Kasumi-1 (cell line): ENCODE measurements at places on chromosomes 11 and 22.

- no peak for DNase-seq
Measured at GRCh38 chr22:32048069-32048468, 5.0 kb downstream of the SLC5A1 start.

- DNase-seq, result no peak
Measured at GRCh38 chr22:40237788-40238424, 60.2 kb downstream of the TNRC6B start.

DNA sequence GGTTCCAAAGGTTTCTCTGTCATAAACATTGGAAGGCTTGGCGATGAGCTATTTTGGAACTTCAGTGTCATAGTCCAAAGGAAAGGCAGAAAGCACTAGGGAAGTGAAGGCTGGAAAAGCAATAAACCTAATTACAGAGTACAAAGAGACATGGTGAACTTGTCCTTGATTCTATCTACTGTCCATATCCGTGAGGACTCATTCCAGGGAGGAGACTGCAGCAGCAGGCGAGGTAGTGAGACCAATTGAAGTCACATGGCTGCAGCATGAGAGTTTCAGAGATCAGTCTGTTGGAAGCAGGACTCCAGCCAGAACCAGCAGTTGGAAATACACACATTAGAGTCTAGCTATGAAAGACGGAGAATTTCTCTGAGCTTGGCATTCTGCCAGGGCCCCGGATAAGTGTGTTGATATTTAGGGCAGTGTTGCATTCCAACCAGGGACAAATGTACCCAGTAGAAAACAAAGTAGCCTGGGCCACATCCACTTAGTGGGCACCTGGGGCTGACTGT lies 54.1 kb upstream of the ARHGAP42 start:
- no peak for DNase-seq

DNA sequence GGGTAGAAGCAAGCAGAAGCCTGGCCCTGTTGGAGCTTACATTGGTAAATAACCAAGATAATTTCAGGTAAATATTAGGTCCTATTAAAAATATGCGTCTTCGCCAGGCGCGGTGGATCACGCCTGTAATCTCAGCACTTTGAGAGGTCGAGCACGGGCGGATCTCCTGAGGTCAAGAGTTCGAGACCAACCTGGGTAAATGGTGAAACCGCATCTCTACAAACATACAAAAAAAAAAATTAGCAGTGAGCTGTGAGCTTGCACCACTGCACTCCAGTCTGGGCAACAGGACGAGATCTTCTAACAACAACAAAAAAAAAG lies 529 bp upstream of the SULT4A1 start:
- DNase-seq, result no peak

- DNase-seq, result no peak
Measured at GRCh38 chr11:2737866-2738265, 38.1 kb upstream of the KCNQ1OT1 start.

DNA sequence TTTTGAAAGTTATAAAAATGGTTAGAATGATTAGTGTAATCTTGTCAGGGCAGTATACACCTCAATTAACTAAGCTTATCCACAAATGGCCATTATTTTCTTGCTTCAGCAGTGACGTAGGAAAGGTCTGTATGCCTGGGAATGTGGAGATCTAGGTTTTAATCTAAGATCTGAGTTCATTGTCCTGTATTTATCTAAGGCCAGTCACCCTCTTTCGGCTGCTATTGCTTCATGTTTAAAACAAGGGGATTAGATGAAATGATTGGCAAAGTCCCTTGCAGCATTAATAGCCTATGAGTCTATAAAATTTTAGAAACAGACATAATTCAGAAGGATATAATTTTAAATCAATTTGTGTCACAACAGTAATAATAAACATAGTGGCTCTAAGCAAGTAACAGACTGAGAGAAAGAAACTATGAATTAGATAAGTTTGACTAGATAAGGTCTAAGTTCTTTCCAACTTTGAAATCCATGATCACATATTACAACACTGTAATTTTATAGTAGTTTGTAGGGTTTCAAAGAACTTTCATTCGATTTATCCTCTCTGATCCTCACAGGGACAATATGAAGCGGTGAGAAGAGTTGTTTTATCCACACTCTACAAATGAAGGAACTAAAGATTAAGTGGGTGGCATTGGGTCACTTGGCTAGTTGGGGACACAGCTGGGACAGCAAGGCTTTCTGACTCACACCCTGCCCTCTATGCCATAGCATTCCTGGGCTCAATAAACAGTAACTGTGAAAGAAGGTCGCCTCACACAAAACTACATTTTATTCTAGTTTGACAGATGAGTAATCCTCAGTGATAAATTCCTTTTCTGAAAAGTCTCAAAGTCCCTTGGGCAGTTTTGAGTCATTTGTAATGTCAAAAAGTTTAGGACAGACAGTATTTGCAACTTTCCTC lies 60.6 kb upstream of the RDX start:
- DNase-seq, result no peak

GRCh38 chr11:93904716-93905115 lies 54.3 kb upstream of the VSTM5 start:
- no peak for DNase-seq

- peak; percentile 19 for DNase-seq
Measured at GRCh38 chr11:75577207-75577606, 15.2 kb downstream of the SERPINH1 start.

DNA sequence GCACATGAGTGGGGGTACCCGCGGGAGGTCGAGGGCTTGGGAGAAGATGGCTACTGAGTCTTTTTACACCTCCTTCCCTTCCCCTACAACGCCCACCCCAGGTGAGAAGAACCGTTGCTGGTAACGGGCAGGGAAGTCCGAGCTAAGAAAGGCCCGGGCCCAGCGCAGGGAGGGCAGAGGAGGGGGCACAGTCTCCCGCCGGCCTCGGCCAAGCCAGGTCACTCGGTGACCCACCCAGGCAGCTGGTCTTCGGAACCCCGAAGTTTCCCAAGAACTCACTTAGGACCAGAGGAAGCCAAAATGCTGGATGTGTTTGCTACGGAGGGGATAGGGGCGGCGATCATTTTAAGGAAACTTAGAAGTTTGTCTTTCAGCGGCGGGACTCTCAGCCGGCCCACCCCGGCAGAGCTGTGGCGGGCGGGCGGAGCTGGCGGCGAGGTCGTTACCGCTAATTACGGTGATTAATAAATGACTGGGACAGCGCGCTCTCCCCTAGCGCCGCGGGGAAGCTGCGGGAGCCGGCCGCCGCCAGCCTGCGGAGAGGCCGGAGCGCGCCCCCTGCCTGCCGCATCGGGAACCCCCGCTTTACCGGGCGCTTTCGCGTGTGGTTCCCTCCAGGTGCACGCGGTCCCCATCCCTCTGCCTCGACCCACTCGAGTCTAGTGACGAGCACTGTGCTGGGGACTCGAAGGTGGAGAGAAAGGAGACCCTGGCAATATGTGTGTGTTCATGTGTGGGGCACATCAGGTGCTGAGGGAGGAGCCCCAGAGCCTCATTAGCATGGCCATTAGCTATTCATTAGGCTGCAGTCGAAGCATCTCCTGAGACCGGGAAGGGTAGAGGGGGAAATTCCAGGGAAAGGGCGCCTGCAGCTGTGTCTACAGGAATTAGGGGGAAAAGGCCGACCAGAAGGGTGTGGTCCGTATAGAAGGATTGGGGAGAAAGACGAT lies 945 bp downstream of the ROBO3 start:
- no peak for DNase-seq

- DNase-seq, result no peak
Measured at GRCh38 chr11:19818619-19819018, 106.0 kb downstream of the NAV2 start.

DNA sequence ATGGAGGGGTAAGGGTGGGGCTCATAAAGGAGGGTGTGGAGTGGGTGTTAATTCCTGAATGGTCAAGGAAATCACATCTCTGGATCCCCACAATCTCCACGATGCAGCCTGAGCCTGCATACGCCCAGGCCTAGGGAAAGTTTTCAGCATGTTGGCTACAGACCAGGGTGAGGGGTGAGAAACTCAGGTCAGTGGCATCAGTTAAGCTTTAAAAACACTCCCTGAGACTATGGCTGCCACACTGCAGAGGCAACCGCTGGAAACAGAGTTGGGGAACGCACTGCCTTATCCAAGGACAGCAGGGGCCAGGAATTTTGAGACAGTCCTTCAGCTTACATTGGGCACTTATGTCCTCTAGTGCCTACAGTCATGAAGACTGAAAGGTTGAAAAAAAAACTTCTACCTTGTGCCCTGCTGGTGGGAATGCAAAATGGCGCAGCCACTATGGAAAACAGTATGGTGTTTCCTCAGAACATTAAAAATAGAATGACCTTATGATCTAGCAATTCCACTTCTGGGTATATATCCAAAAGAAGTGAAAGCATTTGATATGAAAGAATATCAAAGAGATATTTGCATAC lies 19.7 kb downstream of the DKK3 start:
- no peak for DNase-seq

DNA sequence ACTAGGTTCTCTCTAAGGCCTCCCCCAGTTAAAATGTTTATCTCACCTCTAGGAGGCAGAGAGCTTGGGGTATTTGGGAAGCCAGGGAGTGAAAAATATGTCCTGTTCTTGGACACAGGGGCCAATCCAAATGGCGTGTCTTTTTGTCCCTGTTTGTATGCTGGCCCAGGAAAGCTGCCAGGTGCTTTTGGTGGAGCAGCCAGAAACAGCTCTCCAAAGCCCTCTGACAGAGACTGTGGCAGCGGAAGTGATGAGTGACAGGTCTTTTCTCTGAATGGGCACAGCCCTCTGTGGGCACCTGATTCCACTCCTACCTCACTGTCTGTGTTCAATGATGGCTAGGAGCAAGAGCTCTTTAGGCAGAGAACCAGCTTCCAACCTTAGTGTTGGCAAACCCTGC lies 106.4 kb upstream of the KIRREL3 start:
- no peak for DNase-seq

GRCh38 chr11:40134820-40135570 lies 1324.5 kb downstream of the LRRC4C start:
- no peak for DNase-seq

- no peak for DNase-seq
Measured at GRCh38 chr22:28154861-28155260, 235.8 kb upstream of the PITPNB start.

DNA sequence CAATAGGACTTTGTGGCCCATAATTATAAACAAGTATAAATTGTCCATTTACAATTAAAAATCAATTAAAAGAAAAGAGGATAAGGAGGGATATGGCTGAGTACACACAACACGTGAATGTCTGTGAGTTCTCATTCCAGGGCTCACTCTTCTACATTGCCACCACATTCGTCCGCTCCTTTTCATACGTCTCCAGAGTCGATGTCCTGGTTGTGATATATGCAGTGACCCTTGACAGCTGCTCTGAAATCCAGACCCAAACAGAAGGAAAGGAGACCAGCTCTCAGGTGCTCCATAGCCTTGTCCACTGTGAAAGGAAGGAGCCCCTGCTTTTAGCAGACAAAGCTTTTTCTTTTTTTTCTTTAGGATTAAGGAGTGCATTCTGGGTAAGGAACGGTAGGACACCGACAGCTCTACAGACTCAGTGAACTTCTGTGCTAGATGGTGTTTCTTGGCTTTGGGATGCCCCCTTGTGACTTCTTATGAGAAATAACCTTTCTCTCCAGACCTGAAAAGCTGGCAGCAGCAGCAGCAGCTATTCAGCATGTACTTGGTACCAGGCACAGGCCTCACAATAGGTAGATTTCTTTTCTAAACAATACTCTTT lies 19.7 kb upstream of the DNAJB13 start:
- peak; percentile 94 for DNase-seq

DNA sequence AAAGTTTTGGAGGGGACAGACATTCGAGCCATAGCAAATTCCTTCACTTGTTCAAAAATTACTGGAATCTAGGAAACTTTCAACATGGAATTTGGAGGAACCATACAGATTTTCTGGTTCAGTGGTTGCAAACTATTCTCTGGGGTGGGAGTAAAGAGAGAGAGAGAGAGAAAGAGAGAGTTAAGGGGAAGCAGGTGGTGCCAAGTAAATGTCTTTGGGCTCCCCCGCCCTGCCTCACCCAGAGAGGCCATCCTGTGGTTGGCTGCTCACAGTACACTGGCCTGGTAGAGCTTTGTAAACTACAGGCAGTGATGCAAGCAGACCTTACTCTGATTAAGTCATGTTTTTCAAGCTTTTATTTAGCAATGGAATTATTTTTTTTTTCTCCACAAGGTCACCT lies 82.6 kb downstream of the ADAMTS15 start:
- no peak for DNase-seq
